ENCODE measurements at places on chromosomes 7 and 10.

GRCh38 chr7:106219170-106219569 lies 65.6 kb downstream of the NAMPT start:
- no peak for DNase-seq

- no peak for DNase-seq
Measured at GRCh38 chr7:136857573-136857972, 10.9 kb upstream of the CHRM2 start.

GRCh38 chr10:11856678-11857077 lies 33.5 kb downstream of the PROSER2 start:
- no peak for DNase-seq

- DNase-seq: peak; percentile 14
Measured at GRCh38 chr7:1004018-1004852, 21.3 kb downstream of the CYP2W1 start.
